ENCODE measurements at places on chromosomes 13 and 19. TPM values are rescaled to one million over a fixed set of nuclear protein-coding genes. Genes with fewer than 3 reads are reported as not detected.

DNA sequence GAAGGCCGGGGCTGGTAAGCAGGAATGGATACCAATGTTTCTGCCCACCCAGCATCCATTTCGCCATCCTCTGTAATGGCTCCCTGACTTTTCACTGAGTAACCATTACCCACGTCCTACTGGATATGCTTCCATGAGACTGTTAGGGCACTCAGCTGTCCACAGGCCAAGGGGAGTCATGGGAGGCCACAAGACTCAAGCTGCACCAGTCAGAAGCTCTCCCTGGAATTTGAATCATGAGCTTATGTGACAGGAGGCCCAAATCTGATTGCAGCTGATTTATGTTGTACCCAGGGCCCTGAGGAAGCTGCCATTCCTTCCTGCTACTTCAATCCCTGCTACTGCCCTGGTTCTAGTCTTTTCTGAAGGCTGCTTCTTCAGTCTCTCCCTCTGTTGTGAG lies 28.3 kb downstream of the DEDD2 start:
- no peak for DNase-seq

DNA sequence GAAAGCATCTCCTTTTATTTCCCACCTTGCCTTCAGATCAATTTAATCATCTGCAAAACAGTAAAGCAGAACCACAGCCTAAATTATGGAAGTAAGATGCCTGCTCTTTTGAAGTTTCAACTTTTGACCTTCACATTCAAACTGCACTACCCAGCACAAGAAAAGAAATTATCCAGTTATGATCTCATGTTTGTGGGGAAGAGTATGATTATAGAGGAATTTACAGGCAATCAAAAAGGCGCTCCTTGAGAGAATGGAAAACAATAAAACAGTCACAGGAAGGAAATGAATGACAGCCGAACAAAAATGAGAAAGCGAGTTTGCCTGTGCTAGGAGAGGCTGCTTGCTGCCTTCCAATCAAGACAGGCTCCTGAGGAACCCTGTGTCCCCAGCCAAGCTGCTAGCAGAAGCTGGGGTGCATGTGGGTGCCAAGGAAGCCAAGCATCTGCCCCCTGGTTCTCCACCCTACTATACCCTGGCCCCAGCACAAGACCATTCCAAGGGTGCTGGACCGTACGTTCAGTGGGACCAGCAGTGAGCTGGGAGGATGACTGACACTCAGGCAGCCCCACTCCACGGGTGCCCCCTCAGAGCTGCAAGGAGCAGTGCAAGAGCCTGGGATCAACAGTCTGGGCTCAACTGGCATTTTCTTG lies 47.8 kb downstream of the PEPD start:
- peak; percentile 60 for DNase-seq

- no peak for DNase-seq
Measured at GRCh38 chr19:8254286-8255001, 45.3 kb downstream of the CERS4 start.

DNA sequence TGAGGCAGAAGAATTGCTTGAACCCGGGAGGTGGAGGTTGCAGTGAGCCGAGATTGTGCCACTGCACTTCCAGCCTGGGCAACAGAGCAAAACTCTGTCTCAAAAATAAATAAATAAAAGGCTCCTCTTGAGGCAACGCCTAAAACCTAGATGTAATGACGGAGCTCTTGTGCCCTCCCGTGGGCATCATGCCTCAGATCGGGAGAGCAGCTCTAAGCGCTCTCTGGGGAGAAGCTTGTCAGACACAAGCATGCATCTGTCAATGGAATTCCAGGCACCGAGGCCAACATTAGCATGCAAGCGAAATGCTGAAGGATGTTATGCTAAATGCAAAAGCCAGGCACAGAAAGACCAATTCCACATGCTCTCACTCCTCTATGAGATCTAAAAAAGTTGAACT lies 45.6 kb upstream of the MRI1 start:
- DNase-seq, result no peak

- no peak for DNase-seq
Measured at GRCh38 chr19:34667349-34668076, 9.4 kb downstream of the SCGB2B2 start.

The ITGBL1 gene
- 43.0 TPM for total RNA-seq

The TRPC4 gene
- total RNA-seq, result 0.04 TPM

The HNRNPL gene
- total RNA-seq, result 489 TPM

GRCh38 chr13:51665456-51665855 lies 81.2 kb downstream of the WDFY2 start:
- DNase-seq, result no peak

DNA sequence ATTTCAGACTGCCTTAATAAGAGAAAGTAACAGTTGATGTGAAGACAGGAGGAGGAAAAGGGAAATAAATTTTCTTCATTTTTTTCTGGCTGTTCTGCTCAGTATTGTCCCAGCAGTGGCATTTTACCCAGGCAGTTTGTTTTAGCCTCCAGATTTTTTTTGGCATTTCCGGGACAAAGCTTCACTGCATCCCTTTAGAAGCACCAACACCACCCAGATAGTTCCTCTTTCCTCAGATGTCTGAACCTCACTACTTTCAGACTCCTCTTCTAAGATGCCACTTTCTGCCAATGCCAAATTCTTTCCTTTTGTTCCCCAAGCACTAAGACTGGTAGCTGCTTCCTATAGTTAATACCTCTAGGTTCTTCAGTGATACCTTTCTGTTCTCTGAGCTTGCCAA lies 480.1 kb upstream of the SLC10A2 start:
- DNase-seq, result no peak

The MAB21L1 gene
- total RNA-seq, result not detected

The ADGRE3 gene
- not detected for total RNA-seq

DNA sequence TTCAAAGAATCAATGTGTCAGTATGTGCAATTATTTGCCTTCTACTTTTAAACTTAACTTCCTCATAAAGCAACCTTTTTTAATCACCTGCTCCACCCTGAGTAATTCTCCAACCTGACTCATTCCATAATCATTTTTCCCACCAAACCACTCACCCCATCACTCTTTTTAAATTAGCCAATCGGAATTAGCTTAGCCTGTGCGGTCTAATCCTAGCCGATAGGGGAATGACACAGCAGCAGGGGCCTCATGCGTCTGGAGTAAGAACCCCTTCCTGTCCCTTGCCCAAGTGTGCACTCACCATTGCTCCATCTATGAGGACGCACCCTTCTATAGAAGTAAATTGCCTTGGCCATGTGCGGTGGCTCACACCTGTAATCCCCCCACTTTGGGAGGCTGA lies 27.4 kb upstream of the ZNF83 start:
- DNase-seq, result no peak

- no peak for DNase-seq
Measured at GRCh38 chr13:21232196-21232595, 55.7 kb downstream of the MRPL57 start.

The GIPC1 gene
- total RNA-seq, result 133 TPM

GRCh38 chr19:49862391-49863253 lies 4.8 kb downstream of the PNKP start:
- no peak for DNase-seq

The LPAR2 gene
- 0.53 TPM for total RNA-seq

- no peak for DNase-seq
Measured at GRCh38 chr13:94988654-94989053, 276.3 kb upstream of the SOX21 start.

GRCh38 chr13:52345048-52345447 lies 60.9 kb downstream of the THSD1 start:
- peak; percentile 22 for DNase-seq

The KLK3 gene
- not detected for total RNA-seq

DNA sequence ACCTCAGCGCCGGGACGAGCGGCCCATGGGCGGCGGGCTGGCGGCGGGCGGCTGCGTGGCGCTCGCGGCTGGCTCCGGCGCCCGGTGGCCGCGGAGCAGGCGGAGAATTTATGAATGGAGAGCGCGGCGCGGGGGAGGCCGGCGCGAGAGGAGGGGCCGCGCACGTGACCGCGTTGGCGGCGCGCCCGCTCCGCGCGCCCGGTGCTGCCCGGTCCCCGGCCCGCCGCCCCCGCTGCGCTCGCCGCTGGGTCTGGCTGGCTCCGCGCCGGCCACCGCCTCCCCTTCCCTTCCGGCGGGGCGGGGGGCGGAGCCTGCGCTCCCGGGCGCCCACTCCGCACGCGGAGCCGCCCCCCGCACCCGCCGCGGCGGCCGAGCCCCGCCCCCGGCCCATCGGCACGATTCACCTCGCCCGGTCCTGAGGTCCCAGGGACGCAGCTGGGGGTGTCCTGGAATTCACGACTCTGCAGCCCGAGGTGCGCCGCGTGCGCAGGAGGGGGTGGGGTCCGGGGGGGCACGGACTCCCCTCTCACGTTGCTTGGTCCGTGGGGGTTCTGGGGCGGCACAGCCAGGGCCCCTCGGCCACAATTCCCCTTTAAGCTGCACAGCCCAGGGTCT lies at the start of gene CBARP:
CBARP (minus strand) TSS at position 252 of the 615 bp plus-strand sequence. CDS start 1,905 bp downstream, outside the sequence.
- no peak for DNase-seq

- no peak for DNase-seq
Measured at GRCh38 chr19:35433448-35433847, 14.6 kb upstream of the FFAR2 start.

Measured in pulmonary artery endothelial cell (primary cell).